ENCODE measurements at places on chromosomes 7 and 10.

DNA sequence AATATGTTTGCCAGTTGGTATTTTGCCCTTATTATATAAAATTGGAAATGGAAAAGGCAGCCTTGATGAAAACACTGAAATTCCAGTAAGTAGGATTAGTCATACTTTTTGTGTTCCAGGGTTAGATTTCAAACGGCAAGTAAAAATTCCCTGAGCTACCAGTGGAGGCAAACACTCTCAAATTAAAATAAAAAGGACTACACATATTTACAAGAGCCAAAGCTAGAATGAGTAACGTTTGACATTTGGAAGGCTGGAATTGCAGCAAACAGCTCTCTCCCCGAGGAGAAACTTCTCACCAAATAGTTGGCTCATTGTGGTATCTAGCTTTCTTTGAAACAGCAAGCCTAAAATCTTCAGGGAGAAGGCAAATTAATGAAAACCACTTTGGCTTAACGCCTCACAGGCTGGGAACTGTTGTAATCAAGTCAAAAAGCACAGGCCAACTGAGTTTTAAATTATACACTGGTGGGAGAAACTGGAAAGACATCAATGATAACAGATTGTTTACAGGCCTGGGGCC is 288.4 kb downstream of the SNX13 start:
- no peak for DNase-seq

DNA sequence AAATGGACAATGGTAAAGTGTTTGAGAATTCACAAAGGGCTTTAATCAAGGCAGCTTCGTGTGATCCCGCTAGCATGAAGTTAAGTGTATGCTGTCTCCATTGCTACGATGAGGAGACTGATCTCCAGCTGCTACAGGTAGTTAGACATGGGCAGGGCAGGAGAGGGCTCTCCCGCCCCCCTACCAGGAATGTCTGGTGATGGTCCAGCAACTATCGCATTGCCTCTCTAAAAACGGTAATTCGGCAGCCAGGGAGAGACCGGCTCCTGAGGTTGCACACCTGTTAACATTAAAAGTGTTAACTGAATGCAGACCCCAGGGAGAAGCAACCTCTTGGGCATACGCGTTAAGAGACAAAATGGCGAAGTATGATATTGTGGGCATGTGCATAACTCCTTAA is 37.9 kb downstream of the SVIL start:
- DNase-seq: no peak

GRCh38 chr7:23471106-23471859 is 992 bp upstream of the IGF2BP3 start:
- DNase-seq: no peak

GRCh38 chr10:20648263-20648874 is 248.7 kb downstream of the NEBL start:
- no peak for DNase-seq

- no peak for DNase-seq
Measured at GRCh38 chr10:121092720-121093095, 241.5 kb downstream of the WDR11 start.

DNA sequence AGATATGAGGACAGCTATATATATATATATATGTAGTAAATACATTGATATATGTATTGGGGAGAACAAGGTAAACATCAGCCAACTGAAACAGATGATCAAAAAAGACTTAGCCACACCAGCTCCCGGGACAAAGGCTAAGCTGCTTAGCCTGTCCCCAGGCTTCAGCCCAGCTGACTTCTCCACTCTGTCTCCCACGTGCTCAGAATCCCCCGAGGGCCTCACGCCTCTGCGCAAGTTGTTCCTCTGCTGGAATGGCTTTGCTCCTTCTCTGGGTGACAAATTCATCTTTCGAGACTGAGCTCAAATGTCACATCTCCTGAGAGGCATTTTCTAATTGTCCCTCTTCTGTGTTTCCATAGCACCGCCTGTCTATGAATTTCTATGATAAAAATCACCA is 8.6 kb upstream of the INSIG1 start:
- no peak for DNase-seq

- no peak for DNase-seq
Measured at GRCh38 chr10:43059828-43060227, 17.0 kb upstream of the RET start.

DNA sequence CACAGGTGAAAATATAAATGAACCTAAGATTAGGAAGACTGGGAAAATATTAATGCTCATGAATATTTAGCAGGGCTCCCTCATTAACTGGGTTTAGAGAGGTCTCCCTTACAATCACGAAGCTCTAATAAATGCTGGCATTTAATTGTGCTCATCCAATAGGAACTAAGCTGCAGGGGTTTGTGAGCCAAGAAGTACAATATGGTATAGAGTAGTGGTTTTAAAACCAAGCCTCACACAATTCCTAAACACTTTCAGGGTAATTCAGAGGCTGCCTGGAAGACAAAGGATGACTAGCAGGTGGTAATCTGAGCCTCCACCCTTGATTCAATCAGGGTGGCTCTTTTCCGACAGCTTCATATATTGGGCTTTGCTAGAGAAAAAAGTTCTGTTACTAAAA is 103.3 kb downstream of the GPAM start:
- no peak for DNase-seq
